ENCODE measurements at places on chromosomes 6 and 20. TPM values are rescaled to one million over a fixed set of nuclear protein-coding genes. Genes with fewer than 3 reads are reported as not detected.
A peak's percentile ranks its signal among the peaks of the same experiment; 100 is the strongest.

The ULBP3 gene
- total RNA-seq: 0.42 TPM

DNA sequence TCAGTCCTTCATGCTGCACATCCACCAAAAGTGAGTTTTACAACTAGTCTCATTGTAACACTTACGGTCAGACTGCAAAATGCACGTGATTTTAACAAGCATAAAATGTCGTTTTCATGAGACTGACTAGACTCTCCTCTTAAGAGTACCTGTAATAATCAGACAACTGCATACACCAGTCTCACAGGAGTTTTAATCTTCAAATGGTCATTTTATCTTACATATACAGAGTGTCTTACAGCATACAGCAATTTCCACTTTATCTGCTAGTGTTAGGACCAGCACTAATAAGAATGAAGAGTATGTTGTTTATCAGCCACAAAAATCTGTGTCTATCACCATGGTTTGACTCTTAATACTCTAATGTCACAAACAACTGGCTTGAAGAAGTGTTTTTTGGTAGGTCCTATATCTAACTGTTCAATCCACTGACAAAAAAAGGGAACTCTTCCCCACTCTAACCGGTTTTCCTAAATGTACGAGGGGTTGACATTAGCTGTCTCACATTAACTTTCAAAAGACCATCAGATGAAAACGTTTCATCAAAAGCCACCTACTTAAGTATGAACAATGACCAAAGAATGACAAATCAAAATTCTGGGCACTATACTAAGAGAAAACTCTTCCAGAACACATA is 1.5 kb upstream of the ASF1A start:
- no peak overlapping the region for H3K4me3 ChIP-seq
- H3K4me1 ChIP-seq: peaks cover 31% of the 10 kb centered on the region

DNA sequence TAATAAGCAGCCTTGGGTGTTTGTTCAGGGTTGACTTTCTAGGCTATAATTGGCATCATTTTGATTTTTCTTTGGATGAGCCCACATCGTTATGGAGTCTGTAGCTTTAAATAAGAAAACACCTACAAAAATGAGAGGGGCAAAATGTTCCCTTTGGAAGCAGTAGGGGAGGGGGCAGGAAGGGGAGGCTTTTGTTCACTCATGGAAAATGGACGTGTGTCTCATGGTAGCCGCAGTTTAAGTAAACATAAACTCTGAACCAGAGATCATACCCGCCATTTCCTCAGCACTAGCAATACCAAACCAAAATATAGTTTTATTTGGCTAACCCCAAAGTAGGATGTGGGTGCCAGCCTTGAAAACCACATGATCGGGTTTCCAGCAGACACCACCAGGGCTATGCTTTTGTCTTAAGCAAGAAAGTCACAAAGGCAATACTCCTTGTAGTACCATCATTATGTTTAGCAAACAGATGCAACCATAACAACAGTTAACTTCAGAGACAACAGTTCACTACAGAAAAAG is 572.5 kb upstream of the JAG1 start:
- H3K4me3 ChIP-seq: no peak overlapping the region
- peaks cover 9% of the 10 kb centered on the region for H3K4me1 ChIP-seq
- DNase-seq: no peak
- H3K36me3 ChIP-seq: no peaks in the 10 kb centered on the region

The GCLC gene
- 84.6 TPM for total RNA-seq

- no peak overlapping the region for H3K4me3 ChIP-seq
- no peak overlapping the region for H3K27ac ChIP-seq
- no peaks in the 10 kb centered on the region for H3K4me1 ChIP-seq
- no peak for DNase-seq
- no peaks in the 10 kb centered on the region for H3K27me3 ChIP-seq
- no peaks in the 10 kb centered on the region for H3K36me3 ChIP-seq
These were observed 495.4 kb downstream of the BTBD3 start for GRCh38 chr20:12413116-12413515.

DNA sequence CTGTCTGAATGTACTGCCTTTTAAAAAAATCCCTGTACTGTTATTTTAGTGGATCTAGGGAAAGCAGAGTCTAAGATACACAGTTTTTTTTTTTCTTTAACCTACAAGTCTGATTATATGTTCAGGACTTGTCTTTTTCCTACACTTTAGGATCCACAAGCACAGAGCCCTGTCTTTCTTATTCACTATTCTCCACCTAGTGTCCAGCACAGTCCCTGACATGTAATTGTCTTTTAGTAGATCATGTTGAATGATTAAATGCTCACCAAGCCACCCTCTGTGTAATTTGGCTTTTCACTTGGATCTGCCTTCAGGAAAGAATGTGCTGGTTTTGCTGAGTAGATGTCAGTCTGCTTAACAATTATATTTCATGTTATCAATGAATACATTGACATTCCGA is 35.8 kb upstream of the YWHAB start:
- H3K27me3 ChIP-seq: peaks cover 14% of the 10 kb centered on the region
- H3K4me1 ChIP-seq: peaks cover 6% of the 10 kb centered on the region
- H3K27ac ChIP-seq: no peak overlapping the region
- H3K4me3 ChIP-seq: no peak overlapping the region
- no peak for DNase-seq

The BPIFB1 gene
- total RNA-seq: 0.82 TPM

- no peaks in the 10 kb centered on the region for H3K27me3 ChIP-seq
- no peaks in the 10 kb centered on the region for H3K36me3 ChIP-seq
- no peak overlapping the region for H3K27ac ChIP-seq
- no peak overlapping the region for H3K4me3 ChIP-seq
These were observed 74.8 kb upstream of the SIRPA start for GRCh38 chr20:1820138-1821079.

DNA sequence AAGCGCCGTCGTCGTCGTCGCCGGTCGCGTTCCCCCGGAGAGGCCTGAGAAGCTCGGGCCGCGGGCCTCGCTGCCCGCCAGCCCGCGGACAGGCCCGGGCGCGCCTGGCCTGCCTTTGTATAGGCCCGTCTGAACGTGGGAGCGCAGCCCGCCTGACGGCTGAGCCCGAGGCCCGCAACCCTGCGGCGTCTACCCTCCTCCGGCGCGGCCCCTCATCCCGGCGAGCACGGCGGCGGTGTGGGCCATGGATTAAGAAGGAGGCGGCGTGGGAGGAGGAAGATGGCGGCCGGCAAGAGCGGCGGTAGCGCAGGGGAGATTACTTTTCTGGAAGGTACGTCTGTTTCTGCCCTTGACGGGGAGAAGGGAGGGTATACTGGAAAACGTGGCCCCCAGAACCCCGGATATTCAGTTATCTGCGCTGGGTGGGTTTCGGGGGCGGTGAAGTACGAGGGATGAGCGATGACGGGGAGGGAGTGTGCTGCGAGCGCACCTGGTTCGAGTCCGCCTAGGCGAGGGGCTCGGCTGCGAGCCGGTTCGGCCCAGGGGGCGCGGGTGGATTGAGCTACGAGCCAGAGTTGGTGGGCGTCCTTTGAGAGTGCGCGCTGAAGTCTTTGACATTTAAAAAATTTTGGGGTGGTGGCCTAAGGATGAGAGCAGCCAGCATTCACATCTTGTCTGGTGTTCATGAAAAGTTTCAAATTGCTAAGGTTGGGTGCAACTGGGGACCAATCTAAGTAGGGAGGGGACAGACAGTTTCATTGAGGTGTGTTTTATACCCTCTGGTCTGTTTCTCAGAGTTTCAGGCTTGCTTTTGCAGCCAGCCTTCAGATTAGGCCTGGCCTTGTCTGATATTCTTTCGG is 796 bp downstream of the SENP6 start:
- DNase-seq: no peak
- peak overlapping the region; percentile 96 for H3K4me3 ChIP-seq
- no peaks in the 10 kb centered on the region for H3K27me3 ChIP-seq
- H3K36me3 ChIP-seq: no peaks in the 10 kb centered on the region

DNA sequence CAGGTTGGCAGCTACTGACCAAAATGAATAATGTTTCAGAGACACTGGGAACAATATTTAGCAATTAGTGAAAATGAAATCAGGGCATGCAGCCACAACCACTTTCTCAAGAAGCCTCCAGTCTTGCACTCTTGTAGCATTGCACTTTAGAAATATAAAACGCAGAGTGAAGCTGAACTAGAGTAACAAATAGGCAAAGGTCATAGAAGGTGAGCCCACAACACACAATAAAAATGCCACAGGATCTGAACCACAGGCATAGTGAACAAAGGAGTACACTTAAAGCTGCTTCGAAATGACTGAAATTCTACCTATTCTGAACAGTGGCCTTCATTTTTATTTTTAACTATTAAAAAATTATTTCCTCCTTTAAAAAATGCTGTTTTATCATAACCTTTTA is 25.0 kb downstream of the DDO start:
- no peak overlapping the region for H3K4me3 ChIP-seq
- H3K4me1 ChIP-seq: peaks cover 40% of the 10 kb centered on the region
- H3K27me3 ChIP-seq: no peaks in the 10 kb centered on the region
- no peak overlapping the region for H3K27ac ChIP-seq
- no peak for DNase-seq

The REM1 gene
- total RNA-seq: not detected

GRCh38 chr20:41173791-41174341 is 36.5 kb downstream of the PLCG1 start:
- H3K4me3 ChIP-seq: no peak overlapping the region
- DNase-seq: no peak
- H3K27me3 ChIP-seq: no peaks in the 10 kb centered on the region
- H3K4me1 ChIP-seq: no peaks in the 10 kb centered on the region

The ADNP gene
- 60.7 TPM for total RNA-seq

The GNRH2 gene
- total RNA-seq: not detected

DNA sequence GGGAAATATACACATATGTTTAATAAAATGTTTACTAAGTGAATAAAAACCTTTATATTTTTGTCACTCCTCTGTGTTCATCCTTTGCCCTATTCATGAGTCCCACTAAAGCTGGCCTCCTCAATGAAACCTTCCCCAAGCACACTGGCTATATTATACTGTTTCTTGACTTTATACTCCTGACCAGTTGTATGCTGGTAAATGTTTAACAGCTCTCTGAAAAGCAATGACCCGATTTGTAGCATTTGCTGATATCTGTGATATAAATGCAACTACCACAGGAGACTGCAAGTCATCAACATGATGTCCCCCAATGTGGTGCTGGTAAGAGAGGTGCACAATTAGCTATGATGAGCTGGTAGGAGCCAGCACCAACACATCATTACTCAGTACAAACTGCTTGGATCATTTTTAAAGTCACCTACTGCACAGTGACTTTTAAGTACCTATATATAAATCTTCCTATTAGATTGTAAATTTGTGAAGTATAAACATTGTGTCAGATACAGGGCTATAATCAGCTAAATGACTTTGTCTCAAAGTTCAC is 64.6 kb upstream of the MCM9 start:
- no peaks in the 10 kb centered on the region for H3K36me3 ChIP-seq
- H3K4me3 ChIP-seq: no peak overlapping the region
- no peaks in the 10 kb centered on the region for H3K27me3 ChIP-seq
- peaks cover 7% of the 10 kb centered on the region for H3K4me1 ChIP-seq

- DNase-seq: no peak
- H3K4me1 ChIP-seq: no peaks in the 10 kb centered on the region
- H3K27me3 ChIP-seq: no peaks in the 10 kb centered on the region
These were observed 38.6 kb upstream of the RPP40 start for GRCh38 chr6:5042436-5042835.

GRCh38 chr6:153328194-153328593 is 197.1 kb upstream of the RGS17 start:
- no peak for DNase-seq
- no peak overlapping the region for H3K27ac ChIP-seq
- no peak overlapping the region for H3K4me3 ChIP-seq
- no peaks in the 10 kb centered on the region for H3K36me3 ChIP-seq
- no peaks in the 10 kb centered on the region for H3K4me1 ChIP-seq

GRCh38 chr6:885051-885590 is 192.2 kb upstream of the EXOC2 start:
- no peak for DNase-seq
- H3K4me1 ChIP-seq: no peaks in the 10 kb centered on the region
- no peak overlapping the region for H3K4me3 ChIP-seq
- H3K27ac ChIP-seq: no peak overlapping the region
- H3K27me3 ChIP-seq: 0 out of 2 replicates have a peak, but pooled peaks cover 1% of the 10 kb centered on the region
- H3K36me3 ChIP-seq: no peaks in the 10 kb centered on the region

DNA sequence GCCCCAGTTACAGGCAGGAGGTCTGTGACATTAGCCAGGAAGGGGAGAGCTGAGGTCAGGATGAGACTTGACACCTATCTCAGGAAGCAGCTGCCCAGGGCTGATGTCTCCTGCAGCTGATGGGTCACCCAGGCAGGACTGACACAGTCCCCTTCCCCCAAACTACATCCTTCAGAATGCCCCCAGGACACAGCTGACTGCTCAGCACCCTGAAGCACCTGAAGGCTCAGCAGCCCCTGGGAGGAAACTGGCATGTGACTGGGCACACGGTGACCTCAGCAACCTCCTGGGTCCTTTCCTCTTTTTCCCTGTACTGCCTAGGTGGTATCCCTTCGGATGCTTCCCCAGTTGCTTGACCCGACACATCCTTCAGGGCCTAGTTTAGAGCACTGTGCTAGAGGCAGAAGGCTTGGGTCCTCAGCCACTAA is 1.9 kb downstream of the SDC4 start:
- peaks cover 88% of the 10 kb centered on the region for H3K4me1 ChIP-seq
- peak overlapping the region; percentile 87 for H3K4me3 ChIP-seq
- H3K27me3 ChIP-seq: 0 out of 2 replicates have a peak, but pooled peaks cover 1% of the 10 kb centered on the region
- H3K27ac ChIP-seq: no peak overlapping the region
- no peak for DNase-seq

GRCh38 chr6:91782802-91783201 is 1195.9 kb upstream of the MAP3K7 start:
- no peak overlapping the region for H3K27ac ChIP-seq
- no peaks in the 10 kb centered on the region for H3K36me3 ChIP-seq
- no peak for DNase-seq

DNA sequence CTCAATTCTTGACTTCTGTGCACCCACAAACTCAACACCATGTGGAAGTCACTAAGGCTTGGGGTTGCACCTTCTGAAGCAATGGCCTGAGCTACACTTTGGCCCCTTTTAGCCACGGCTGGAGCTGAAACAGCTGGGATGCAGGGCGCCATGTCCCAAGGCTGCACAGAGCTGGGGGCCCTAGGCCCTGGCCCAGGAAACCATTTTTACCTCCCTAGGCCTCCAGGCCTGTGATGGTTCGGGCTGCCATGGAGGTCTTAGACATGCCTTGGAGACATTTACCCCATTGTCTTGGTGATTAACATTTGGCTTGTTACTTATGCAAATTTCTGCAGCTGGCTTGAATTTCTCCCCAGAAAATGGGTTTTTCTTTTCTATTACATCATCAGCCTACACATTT is 86.9 kb downstream of the MTFR2 start:
- no peaks in the 10 kb centered on the region for H3K36me3 ChIP-seq
- no peaks in the 10 kb centered on the region for H3K27me3 ChIP-seq
- no peak for DNase-seq
- H3K4me3 ChIP-seq: no peak overlapping the region
- H3K27ac ChIP-seq: no peak overlapping the region
- H3K4me1 ChIP-seq: no peaks in the 10 kb centered on the region

GRCh38 chr20:18057101-18057993 is at the start of gene OVOL2:
TSS of gene OVOL2 (minus strand) at chr20:18057916. CDS start at chr20:18057634, 282 bp downstream.
- peaks cover 34% of the 10 kb centered on the region for H3K4me1 ChIP-seq

DNA sequence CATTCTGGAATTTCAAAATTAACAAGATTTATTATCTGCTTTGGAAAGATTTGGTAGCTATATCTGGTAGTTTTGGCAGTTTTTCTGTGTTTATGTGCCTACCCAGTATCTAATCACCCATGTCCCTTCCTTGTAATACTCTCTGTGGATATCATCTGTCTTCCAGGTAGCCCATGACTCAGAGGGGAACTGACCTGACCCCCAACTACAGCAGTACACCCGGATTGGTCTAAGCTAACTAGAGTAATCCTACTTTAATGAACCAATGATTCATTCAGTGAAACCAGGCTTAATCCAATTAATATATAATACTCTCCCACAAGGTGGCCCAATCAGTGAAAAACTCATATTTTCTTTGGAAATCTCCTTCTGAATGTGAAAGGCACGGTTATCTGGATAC is 295.3 kb upstream of the SULF2 start:
- H3K4me1 ChIP-seq: no peaks in the 10 kb centered on the region
- no peaks in the 10 kb centered on the region for H3K27me3 ChIP-seq
- no peak for DNase-seq
- no peaks in the 10 kb centered on the region for H3K36me3 ChIP-seq
- H3K4me3 ChIP-seq: no peak overlapping the region
